ENCODE measurements at places on chromosomes 16 and 17. TPM values are rescaled to one million over a fixed set of nuclear protein-coding genes. Genes with fewer than 3 reads are reported as not detected.

The EVI2B gene
- total RNA-seq: 0.21 TPM

The MT1E gene
- 23.2 TPM for total RNA-seq

The SECTM1 gene
- 2.1 TPM for total RNA-seq

The ABCC11 gene
- 0.44 TPM for total RNA-seq
